ENCODE measurements at places on chromosomes 7 and 10.

- no peak for DNase-seq
Observed at GRCh38 chr7:36312915-36313334, 76.7 kb upstream of the ANLN start.

GRCh38 chr10:72690071-72690755, 1.7 kb upstream of the MCU start:
- DNase-seq = no peak

- DNase-seq = no peak
Observed at GRCh38 chr7:90824386-90825307, 228.5 kb downstream of the CDK14 start.

DNA sequence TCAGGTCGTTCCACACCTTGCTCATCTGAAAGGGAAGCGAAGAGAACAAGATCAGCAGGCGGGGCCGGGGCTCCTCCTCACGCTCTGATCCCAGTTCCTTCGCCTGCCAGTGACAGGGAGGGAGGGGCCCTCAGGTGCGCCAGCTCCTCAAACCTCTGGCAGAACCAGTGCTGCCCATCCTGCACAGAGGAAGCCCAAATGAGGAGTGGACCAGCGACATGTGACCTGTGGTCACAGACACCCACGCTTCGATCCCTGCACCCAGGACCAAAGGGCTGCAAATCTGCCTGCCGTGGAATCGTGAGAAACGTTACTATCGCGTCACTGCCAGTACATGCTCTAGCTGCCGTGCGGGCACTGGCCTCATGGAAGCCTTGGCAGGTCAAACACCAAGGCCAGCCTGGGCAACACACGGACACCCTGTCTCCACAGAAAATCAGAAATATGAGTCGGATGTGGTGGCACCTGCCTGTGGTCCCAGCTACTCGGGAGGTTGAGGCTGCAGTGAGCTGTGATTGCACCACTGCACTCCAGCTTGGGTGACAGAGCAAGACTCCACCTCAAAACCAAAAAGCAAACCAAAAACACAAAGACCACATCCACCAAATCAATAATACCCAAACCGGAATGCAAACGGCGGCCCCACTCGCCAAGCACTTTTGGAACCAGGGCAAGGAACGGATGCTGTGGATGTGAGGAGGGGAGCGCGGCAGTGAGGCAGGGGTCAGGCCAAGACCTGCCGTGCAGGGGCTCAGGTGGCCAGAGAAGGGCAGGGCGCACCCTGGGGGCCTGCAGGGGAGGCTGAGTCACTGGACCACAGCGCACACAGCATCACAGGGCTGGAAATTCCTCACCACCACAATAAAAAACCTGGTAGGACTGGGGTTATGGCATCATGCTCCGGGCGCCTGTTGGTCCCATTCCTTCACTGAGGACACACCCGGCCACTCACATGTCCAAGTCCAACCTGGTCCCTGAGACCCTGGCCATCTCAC, 13.4 kb downstream of the NUDT1 start:
- no peak for DNase-seq

- no peak for DNase-seq
Observed at GRCh38 chr10:81915504-81915897, 40.5 kb downstream of the NRG3 start.

DNA sequence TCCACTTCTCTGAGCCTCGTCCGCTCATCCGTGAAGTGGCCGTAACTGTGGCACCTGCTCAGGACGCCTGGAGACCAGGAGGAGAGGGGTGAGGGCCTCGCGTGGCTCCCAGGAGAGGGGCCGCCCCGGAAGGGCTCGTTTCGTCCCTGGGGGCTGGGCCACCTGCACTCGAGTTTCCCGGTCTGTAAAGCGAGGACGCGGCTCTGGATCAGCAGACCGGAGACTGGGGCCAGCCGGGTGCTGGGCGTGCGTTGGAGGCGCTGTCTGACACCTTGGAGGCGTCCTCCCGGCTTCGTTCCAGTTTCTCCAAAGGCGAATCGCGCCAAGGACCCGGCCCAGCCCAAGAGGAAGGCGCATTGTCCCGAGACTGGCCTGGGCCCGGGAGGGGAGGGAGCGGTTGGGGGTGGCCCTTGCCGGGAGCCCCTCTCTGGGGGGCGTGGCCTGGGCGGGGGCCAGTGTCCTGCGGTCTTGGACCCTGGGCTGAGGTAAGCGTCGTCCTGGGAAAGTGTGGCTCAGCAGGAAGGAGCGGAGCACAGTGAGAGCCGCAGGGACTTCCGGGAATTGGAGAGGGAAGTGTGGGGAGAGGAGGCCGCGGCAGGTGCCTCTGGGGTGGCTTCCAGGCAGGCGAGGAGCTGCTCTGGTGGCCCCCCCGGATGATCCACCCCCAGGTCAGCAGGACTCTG, 89.6 kb downstream of the FOXL3 start:
- no peak for DNase-seq

GRCh38 chr10:287026-287709, 151.9 kb downstream of the ZMYND11 start:
- DNase-seq = no peak

DNA sequence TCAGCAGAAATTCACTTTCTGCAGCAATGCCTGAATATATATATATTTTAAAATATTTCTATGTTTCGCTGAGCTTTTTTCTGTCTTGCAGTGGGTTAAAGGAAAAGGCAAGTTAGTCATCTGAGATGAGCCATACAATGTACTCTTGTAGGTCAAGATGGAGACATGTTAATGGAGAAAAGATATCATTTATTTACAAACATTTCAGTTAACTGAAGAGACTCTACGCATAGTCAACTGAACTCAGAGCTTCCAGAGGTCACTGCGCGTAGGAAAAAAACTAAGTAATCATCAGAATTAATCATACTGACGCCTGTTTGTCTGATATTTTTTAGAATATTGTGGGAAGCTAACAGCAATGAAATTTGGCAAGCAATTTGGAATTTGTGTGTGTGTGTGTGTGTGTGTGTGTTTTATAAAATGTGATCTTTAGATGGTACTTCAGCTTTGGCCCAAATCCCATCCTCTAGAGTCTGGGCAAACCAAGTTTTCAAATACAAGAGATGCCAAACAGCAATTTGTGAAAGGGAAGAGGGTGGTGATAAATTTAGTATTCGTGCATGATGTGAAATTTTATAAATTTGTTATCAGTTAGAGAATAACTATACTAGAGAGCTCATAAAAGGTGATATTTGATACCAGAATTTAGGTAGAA, 193.9 kb upstream of the AGR3 start:
- DNase-seq = no peak

DNA sequence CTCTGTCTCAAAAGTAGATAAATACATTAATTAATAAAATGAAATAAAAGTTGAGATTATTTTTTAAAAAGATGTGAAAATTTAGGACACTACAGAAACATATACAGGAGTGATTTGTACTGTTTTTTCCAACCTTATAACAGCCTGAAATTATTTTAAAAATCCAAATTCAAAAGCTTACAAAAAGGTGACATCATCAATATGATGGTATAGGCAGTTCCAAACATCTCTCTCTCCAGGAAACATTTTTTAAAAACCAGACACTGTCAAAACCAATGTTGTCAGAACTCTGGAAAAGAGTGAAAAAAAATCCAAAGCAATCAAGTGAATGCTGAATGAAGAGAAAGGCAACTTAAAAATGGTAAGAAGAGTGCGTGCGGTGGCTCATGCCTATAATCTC, 76.7 kb downstream of the HHEX start:
- DNase-seq = no peak

DNA sequence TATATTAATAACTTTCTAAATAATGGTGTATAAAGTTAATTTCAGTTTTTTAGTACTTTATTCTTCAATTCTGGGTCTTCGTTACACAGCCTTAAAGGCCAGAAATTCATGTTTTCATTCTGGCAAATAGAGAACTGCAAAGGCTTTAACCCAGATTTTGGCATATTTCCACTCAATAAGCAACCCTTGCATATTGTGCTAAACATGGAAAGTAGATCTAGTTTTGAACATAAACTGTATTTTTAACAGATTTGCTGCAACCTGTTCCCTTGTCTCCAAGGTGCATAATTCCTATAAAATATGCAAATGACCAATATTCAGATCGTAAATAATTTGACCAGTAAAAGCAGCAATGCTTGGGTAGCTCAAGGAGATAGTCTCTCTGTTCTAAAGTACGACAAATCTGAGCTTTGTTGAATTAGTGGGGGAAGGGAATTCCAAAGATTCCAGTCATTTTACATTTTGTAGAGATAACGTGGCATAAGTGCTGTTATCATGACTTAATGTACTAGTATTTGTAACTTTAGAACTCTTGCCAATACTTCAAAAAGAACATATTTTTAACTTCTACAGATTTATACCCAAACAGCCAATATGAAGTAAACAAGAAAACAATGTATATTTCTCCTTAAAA, 46.4 kb upstream of the RSBN1L start:
- no peak for DNase-seq

GRCh38 chr10:74981831-74982633, 129.4 kb upstream of the SAMD8 start:
- no peak for DNase-seq

DNA sequence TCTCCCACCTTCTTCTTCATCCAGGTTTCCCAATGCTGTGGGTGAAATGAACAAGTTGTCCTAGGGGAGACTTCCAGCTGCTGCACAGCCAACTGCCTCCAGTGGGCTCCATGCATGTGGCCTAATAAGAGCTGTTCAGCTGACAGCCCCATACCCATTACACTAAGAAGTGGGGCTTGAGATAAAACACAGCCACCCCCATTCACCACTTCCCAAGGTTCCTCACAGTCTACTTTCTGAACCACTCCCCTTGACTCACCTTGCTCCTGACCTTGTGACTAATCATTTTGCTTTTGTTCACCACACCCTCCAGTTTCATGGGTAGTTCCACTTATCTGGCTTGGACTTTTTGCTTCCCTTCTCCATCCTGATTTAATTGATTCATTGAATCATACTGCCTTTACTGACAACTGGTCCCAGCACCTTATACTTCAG, 119.3 kb downstream of the CABCOCO1 start:
- no peak for DNase-seq

DNA sequence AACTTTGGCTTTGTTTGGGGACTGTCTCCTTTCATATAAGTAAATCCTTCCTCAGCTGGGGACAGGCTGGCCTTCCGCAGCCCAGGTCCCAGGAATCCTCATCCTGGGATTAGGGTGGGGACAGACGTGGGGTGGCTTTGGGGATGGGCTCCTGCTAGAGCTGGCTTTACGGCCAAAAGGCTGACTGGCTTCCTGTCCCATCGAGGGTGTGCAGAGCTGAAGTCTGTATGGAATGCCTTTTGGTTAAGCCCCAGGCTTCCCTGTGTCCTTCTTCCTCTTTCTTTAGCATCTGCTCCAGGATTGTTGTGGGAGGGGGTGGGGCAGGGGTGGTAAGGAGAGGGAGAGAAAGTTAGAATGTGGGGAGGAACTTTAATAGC, 59.4 kb upstream of the AQP1 start:
- DNase-seq = no peak

DNA sequence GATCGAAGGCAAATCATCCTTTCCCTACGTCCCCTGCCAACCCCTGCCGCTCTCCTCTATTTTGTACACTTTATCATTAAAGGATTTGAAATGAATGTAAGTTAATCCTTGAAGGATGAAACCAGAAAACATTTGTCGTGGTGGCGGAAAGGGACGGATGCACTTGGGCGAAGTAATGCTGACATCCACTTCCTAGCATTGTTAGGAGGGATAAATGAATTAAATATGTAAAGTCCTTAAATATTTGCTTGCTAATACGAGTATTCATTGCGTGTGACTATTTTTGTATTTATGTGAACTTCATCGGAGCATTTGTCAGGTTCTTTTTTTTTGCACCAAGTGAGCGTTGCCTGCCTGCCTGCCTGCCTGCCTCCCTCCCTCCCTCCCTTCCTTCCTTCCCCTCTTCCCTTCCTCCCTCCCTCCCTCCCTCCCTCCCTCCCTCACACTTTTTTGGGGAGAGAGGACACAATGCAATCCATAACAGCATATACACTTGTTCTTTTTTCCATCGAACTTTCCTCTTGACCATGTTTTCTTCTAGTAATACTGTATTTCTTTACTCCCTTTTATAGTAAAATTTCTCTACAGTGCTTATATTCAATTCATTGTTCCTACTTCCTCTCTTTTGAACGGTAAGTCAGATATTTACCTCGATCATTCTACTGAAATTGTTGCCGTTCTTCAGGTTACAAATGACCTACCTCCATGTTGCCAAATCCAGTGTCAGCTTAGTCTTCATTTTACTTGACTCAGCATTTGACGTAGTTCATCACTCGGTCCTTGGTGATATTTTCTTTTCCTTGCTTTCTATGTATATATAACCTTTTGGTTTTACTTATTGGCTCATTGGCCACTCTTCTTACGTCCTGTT, 831 bp downstream of the CCDC7 start:
- peak; percentile 1 for DNase-seq

DNA sequence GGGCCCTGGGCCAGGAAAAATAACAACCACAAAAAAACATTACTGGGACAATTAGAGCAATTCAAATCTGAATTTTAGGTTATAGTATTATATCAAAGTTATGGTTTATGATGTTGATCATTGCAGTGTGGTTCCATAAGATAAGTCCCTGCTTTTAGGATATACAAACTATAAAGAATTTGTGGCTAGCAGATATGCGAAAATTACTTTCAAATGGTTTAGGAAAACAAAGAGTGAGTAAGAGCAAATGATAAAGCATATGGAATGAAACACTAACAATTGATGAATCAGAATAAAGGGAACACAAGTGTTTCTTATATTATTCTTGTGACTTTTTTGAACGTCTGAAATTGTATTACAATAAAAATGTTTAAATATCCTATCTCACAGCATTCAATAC, 64.4 kb upstream of the HECTD2 start:
- no peak for DNase-seq

GRCh38 chr10:73095481-73096021, 1.1 kb downstream of the P4HA1 start:
- no peak for DNase-seq

- no peak for DNase-seq
Observed at GRCh38 chr7:88317422-88317821, 10.7 kb upstream of the STEAP4 start.

DNA sequence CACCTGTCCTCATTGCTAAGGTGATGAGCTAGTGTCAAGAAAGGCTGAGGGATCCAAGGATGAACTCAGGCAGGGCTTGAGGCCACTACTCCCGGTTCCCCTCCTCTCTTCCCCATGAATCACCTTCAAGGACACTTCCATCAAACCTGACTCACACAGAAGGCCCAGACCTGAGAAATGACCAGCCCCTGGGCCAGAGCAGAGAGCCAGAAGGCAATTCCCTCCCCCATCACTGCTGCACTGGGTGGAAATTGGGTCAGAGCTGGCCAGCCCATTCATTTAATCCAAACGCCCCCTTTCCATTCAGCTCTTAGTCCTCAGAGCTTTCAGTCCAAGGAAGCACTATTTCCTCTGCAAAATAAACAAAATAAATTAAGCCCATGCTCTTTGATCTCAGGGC, 182.0 kb downstream of the KCNMA1 start:
- DNase-seq = no peak

- no peak for DNase-seq
Observed at GRCh38 chr10:122780391-122780790, 65.3 kb downstream of the CUZD1 start.

Measured in NCI-H2081 (cell line).